NCI-H446 (cell line): ENCODE measurements at places on chromosomes 3 and 15.
A peak's percentile ranks its signal among the peaks of the same experiment; 100 is the strongest.

DNA sequence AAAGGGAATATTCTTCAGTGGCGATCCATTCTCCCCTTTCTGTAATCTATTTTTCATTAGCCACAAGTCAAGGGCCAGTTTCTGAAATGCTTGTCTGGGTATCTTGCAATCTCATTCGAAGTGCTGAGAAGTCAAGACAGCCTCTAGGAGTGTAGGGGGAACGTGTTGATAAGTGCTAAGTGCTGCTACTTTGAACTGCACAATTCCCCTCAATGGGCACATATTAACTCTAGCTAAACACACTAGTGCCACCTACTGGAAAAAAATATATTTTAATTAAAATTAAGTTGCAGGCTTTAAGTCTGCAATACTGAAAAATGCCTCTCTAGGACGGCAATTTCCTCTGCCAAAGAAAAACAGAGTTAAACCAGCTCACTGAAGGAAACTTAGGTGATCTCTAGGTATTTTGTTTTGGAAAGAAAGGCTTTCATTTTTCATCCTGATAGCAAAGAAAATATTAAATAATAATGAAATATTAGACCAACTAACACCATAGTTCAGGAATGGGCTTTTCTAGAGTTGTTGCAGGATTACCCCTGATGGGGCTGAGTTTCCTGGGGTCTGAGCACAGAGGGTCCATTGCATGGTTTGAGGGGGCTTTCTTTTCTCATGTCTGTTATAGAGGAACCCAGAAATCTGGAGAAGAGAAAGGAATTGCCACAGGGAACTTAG is 181.9 kb upstream of the KBTBD8 start:
- DNase-seq = peak; percentile 61

DNA sequence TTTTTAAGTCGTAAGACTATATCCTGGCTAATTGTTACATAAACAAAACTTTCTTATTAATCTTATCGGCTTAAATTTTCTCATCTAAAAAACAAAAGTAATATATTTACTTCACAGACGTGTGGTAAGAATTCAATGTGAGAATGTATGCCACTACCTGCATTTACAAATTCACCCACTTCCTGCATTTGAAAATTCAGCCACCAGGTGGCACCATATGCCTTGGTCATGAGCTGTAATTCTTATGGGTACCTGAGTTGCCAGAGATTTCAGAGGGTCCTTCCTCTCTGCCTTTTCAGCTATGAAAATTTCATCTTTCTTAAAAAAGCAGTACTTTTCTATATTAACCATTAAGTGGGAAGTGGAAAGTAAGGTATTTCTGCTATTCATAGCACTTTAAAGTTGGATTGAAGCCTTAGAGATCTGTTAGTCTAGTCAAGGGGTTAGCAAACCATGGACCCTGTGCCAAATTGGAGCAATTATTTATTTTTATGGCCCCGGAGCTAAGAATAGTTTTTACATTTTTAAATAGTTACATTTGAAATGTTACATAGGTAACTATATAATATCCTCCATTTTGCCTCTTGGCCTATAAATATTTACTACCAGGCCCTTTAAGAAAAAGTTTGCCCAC is 127.8 kb downstream of the HCN4 start:
- peak; percentile 61 for DNase-seq

DNA sequence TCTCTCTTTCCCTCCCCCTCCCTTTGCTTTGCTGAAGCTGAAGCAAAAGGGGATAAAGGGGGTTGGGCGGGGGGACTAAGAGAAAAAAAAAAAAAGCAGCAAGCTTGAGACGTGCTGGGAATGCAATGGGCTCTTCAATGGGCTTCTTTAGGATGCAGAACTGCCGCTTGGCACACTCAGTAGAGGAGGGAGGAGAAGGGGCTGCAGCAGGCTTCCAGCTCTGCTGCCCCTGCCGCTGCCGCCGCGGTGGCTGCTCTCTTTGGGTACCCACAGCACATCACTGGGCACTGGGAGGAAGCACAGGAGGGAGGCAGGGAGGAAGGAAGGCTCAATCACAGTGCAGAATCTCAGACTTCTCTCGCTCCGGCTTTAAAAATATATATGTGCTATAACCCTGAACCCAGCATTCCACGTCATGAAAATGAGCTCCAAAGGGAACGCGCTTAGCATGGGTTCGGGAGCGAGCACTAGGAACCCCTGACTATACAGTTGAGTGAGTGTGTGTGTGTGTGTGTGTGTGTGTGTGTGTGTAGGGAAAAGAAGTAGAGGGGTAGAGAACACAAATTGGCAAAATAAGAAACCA is 3.5 kb downstream of the SLITRK3 start:
- no peak for DNase-seq

GRCh38 chr15:38260077-38260476 is 7.4 kb downstream of the SPRED1 start:
- DNase-seq = no peak

DNA sequence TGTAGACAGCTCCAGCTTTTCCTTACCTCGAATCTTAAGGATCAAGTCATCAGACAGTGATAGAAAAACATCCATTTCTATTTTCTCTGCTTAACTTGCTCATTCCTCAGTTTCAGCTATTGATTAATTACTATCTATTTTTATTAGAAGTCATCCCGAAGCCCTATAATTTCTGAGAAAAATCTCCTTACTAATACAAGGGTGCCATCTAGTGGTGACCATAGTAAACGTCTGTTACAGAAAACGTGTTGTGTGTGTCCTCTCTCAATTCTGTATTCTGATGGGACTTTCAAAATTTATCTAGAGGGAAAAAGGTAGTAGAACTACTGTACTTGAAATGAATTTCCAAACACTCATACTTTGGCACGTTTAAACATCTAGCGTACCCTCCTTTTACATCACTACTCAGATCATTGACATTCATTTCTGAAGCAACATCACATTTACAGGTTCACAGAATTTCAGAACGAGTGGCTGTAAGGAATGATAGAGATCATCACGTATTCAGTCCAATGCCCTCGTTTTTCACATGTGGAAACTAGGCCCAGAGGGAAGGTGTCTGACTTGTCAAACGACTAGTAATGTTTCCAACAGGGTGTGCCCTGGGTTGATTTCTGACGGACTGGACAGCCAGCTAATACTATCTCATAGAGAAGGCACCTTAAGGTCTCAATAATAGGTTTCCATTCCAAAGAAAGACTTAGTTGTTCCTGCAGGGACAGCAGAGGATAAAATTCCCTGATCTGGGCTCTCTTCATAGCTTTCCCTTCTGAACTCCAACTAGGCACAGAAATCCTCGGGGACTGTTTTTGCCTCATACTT is 25.6 kb downstream of the HACD2 start:
- peak; percentile 78 for DNase-seq

DNA sequence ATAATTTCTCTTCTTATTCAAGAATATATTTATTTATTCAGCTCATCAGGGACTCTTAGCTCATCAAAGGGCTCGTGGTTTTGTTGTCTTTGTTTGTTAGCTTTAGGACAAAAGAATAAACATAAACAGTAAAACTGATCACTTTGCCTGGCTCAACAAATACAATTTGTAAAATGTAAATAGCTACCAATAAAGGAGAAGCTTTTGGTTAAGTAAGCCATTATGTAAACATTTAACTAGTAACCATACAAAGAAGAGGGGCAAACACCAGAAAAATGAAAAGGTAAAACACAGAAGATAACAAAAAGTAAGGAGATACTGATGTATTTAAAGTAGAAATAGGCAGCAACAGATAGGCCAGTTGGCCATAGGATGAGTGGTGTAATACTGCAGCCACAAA is 761.7 kb downstream of the ROBO1 start:
- no peak for DNase-seq

GRCh38 chr3:58386626-58387365 is 46.8 kb downstream of the PDHB start:
- no peak for DNase-seq

- no peak for DNase-seq
Observed at GRCh38 chr3:149473357-149474249, 894 bp upstream of the TM4SF4 start.

DNA sequence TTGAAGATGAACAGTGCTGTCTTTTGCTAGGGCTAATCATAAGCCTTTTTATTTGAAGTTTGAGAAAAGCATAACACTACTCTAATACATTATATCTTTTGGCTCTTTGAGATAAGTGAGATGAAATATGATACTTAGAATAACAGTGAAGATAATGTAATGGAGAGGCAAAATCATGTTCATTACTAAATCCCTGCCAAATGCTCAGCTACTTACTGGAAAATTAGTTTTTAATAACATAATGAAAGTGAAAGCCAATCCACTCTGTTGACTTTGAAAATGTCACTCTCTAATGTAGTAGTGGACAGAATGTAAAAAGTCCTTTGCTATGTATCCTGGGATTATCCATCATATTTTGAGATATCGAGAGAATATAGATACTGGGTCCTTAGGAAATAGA is 35.9 kb upstream of the MYH15 start:
- DNase-seq = no peak

GRCh38 chr15:88813960-88814359 is 10.7 kb downstream of the ACAN start:
- no peak for DNase-seq

GRCh38 chr3:176967522-176967921 is 229.8 kb downstream of the TBL1XR1 start:
- no peak for DNase-seq

GRCh38 chr15:39942101-39942752 is 8.3 kb downstream of the EIF2AK4 start:
- no peak for DNase-seq

GRCh38 chr15:35078221-35078915 is 6.7 kb downstream of the NANOGP8 start:
- DNase-seq = peak; percentile 63

DNA sequence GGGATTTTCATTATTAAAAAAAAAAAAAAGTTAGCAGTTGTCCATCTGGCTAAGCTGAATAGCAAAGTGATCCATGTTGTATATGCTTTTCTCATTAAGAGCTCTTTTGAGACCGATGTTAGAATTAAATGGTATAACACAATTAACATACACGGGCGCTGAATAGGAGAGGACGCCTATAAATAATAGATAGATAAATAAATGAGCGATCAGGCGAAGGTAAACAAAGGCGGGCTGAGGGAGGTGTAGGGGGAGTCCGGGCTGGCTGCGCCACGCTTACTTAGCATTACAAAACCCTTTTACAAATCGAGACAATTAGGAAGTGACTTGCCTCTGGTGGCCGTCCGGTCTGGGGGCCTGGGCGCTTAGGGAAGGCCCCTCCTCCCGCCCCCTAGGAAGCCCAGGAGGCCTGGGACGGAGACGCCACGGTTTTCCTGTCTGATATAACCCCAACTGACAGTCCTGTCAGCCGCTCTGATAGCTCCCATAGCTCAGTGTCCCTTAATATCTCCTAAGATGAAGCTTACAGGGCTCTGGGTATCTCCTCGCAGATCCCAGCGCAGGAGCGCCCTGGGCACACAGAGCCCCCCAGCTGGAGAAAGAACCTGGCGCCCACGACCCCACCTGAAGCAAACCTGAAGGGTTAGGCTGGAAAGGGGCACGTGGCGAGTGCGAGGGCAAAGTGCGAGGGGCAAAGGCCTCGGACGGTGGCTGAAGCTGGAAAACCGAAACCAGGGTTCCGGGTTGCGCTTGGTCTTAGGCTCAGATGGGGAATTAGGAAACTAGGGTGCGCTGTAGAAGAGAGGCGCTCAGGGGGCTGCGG is 3.6 kb downstream of the SOX14 start:
- DNase-seq = no peak

GRCh38 chr15:73141216-73141900 is 89.1 kb downstream of the NEO1 start:
- no peak for DNase-seq

DNA sequence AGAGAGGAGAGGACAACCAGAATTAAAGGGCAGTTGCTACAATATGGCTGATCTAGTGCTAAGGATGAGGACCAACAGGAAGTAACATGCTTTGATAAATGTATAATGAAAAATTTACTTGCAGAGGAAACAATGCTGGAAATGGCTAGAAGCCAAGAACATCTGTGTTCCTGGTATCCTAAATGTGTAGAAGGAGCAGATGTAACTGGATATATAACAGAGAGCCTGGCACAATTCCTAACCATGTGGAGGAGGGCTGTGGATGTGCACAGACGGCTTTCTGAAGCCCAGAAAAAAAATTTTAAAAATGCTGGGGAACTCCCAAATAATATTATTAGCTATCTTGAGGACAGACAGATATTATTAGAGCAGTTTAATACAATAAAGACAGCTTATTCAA is 159.4 kb upstream of the GBE1 start:
- no peak for DNase-seq

DNA sequence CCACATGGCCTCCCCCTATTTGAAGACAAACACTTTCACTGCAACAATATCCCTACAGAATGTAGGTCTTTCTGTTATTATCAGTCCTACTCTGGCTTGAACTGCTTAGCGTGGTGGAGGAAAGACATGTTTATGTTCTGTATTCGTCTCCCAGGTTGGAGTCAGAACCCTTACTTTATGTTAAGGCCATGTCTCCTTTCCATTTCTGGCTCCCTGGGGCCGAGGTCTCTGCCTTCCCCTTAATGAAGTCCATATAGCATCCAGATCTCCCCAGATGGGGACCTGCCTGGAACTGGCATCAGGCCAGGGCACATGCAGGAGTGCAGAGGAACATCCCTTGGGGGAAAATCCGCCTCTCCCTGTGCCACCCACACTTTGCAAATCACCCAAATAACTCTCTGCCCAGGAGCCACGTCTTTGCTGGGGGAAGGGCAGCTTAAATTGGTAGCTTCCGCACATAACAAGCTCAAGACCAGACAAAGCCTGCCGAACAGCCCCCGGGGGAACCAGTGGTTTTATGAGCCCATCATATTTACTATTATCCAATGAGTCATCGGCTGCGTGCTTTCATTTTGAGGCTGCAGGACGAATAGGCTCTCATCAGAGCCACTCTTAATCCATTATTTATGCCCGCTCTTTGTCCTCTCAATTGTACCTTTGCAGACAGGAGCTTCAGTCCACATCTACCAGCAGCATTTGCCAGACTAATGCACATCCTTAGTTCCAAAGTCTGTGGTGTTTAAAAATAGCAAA is 237.0 kb downstream of the UACA start:
- DNase-seq = no peak

DNA sequence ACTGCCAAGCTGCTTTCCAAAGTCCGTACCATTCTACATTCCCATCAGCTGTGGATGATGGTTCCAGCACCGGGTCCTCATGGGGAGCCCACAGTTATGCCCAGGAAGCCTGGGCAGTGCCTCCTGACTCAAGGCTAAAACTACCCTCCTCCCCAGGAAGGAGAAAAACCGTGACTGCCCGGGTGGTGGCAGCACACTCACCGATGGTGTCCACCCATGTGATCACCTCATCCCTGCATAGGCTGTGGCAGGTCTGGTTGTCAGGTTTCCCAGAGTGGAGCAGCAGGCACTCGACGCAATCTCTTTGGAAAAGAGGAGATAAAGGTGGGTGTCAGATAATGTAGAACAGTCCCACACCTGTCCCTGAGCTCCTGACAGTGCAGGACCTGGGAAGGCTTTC is 38.6 kb downstream of the UMPS start:
- no peak for DNase-seq

DNA sequence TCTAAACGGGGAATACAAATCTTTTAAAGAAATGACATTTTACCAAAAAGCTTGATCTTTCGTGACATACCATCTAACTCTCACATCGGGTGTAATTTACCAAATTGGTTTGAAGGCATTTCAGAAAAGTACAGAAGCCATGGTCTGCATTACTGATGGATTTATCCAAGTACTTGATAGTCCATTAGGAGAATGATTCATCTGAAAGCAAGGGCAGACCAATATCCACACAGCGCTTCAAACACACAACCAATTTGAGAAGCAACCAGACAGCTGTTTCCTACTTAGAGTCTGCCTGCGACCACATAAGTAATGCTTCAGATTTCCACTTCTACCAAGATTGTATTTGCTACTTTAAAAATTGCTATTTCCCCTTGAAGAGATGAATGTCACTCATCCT is 697.6 kb upstream of the ALCAM start:
- no peak for DNase-seq
